ENCODE measurements at places on chromosomes 12 and 14.
A peak's percentile ranks its signal among the peaks of the same experiment; 100 is the strongest.

- DNase-seq, result peak; percentile 15
Measured at GRCh38 chr12:29389295-29389919, 8.4 kb upstream of the ERGIC2 start.

DNA sequence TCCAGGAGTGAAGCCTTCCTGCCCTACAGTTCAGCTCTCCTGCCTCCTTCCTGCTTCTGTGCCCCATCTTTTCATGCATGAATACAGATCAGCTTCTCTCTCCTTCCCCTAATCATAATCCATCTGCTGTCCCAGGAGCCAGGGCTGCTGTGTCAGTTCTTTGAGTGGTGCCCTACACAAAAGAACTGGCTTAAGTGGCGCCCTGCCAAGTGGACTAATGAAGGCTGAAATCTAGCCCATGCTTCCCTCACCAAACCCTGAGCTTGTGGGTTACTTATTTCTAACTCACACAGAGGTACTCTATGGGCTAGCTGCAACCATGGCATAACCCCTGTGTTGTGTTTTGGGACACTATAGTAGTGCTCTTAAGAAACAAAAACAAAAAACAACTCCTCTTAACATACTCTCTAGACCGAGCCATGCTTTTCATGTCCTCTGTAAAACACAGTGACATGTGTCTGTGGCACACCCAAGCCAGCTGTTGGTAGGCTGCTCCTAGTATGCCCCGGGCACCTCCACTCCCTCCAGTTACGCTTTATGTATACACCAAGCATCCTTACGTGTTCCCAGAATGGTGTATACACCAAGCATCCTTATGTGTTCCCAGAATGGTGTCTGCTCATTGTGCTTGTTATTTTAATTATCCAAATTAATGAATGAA lies 19.3 kb upstream of the ETV6 start:
- DNase-seq, result no peak

DNA sequence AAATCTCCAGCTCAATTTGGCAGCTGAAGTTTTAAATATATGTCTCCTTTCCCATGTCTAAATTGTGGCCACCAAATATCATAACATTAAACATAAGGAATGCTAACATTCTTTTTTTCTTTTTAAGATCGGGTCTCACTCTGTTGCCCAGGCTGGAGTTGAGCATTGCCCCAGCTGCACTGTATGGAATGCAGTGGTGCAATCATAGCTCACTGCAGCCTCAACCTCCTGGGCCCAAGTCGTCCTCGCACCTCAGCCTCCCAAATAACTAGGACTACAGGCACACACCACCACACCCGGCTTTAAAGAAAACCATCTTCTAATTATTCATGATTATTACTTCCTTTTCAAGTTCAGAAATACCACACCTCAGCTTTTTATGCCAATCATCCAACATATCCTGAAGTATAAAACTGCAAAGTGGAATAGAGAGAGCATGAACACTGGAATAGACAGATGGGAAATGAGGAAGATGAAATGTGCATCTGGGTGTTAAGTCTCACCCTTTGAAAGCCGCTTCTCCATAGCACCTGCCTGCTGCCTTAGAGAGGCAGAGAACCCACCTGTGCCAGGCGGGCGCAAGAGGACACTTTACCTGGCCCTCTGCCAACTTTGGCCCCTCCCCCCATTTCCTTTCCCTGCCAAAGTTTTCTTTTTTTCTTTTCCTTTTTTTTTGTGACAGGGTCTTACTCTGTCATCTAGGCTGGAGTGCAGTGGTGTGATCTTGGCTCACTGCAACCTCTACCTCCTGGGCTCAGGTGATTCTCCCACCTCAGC lies 2.8 kb upstream of the EML1 start:
- no peak for DNase-seq

GRCh38 chr12:107458163-107458562 lies 227.4 kb upstream of the PWP1 start:
- DNase-seq, result no peak

DNA sequence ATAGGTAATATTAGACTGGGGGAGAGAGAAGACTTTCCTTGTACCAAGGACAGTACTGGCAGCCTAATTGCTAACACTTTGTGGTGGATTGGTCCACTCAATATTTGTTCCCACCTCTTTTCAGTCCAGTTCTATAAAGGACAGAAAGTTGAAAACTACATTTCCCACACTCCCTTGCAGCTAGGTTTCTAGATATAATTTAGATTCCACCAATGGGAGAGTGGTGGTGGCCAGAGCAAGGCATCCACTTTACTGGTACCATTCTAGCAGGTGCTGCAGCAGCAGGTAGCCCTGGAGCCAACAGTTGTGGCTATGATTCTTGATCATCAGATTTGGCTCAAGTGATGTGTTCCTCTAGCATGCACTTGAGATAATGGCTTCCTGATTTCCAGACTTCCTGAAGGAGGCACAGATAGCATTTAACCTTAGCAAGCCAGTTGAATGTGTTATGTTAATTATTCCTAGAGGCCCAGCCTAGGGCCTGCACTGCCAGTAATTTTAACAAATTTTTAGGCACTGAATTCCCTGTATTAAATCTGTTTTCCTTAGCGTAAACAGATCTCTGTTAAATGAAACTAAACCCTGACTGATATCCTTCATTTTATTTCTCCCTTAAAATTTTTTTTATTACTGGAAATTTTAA lies 24.4 kb downstream of the SLC38A1 start:
- no peak for DNase-seq

Data from CD4-positive, alpha-beta T cell treated with Interleukin-17A for 1 hour (primary cell).